ENCODE measurements at places on chromosomes 7 and 10.
A peak's percentile ranks its signal among the peaks of the same experiment; 100 is the strongest.

DNA sequence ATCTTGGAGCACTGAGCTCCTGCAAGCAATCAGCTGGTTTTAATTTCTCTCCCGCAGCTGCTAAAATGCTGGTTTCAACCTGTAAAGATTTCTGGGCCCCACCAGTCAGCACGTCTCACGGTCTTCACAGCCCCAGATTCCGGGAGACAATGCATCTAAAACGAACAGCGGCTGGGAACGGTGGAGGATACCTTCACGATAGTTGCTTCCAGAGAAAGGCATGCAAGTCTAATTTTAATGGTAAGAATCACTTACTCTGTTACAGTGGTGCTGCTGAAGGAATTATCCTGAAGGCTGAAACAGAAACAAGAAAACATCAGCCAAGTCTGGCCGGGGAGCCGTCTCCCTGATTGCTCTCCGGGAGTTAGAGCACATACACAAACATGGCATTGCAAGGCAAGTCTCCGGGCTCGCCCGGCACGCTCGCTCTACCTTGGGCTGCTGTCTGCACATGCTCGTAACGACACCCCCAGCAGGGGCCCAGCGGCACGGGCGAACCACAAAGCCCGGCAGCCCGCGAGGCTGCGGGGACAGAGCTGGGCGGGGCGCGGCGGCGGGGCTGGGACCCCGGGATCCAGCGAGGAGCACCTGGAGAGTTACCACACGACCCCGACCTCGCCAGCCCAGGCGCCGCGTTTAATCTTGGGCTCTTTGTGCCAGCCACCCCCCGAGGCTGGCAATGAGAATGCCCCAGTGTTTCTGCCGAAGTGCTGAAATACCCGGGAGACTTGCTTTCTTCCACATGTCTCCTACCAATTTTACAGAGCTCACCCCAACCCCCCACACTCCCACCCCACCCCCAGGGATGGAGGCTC is at the start of gene FAM13C:
FAM13C (minus strand) TSS at position 406 of the 815 bp plus-strand sequence; CDS start at position 317, 89 bp downstream.
- DNase-seq = no peak

DNA sequence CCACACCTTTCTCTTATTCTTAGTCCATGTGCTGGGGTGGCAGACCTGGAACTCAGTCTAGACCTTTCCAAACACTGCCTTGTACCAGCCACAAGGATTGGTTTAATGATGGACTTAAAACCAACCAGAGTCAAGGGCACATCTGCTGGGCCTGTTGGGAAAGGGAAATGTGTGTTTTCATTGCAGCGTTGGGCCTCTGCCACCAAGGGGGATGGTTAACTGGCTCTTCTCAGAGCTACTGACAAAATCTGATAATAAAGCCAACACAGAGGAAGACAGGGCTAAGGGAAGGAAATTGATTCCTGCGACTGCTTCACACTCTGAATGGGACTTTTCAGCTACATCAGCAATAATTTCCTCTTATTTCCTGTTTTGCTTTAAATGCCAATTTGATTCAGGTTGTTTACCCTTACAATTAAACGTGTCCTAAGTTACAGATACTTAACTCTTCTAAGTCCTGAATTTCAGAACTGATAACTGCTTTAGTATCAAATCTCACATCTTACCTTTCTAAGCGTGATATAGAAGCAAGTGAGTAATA is 68.4 kb upstream of the MALRD1 start:
- no peak for DNase-seq

DNA sequence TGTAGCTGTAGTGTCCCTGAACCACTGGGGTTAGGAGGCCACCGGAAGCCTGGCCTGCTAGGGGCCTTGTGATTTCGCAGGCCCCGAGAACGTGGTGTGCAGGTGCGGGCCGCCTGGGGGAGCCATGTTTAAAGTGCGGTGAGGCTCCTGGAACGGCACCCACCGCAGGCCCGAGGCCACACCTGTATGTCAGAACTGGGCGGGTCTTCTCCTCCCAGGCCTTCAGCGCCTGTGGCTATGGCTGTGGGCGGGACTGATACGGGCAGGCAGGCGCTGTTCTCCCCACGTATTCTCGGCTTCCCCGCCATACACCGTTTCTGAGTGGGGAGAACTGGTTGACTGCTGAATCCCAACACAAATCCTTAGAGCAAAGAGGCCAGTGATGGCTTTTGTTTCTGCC is 74.8 kb downstream of the DNAJB6 start:
- peak; percentile 25 for DNase-seq

GRCh38 chr10:120600871-120601649 is 144.0 kb downstream of the PLPP4 start:
- DNase-seq = no peak

DNA sequence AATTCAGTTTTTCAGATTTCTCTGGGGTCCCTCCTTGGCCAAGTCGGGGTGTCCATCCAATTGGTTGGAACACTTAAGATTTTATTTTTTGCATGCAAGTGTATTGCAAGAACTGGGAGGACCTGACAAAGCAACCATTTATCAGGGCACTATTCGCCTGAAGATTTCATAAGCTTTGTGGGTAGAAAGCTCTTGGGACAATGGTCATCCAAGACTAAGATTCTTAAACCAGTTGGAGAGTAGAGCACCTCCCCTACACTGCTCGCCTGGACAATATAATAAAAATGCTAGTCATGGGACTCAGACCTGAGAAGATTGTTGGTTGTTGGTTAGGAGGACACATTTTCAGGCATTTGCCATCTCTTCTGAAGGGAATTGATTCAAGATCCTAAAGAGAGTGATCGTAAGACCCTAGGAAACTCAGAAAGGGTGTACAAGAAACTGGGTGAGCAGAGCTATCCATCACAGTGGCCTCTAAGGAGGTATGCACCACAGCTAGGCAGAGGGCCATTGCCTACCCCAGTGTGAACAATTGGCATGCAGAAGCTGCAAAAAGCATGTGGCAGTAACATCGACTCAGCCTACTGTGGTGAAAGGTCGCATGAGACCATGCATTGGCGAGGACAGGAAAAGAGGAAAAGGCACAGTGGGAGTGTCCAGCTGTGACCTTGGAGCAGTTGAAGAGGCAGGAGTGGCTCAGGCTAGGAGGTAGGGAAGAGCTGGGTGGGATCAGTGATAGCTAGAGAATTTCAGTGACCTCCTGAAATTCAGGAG is 1235.3 kb upstream of the AUTS2 start:
- DNase-seq = no peak

GRCh38 chr7:87850836-87851593 is 25.1 kb downstream of the SLC25A40 start:
- no peak for DNase-seq

GRCh38 chr10:75303045-75303777 is 67.5 kb upstream of the COMTD1 start:
- DNase-seq = no peak

- DNase-seq = no peak
Observed at GRCh38 chr7:142307246-142307900, 49.5 kb upstream of the PRSS58 start.

DNA sequence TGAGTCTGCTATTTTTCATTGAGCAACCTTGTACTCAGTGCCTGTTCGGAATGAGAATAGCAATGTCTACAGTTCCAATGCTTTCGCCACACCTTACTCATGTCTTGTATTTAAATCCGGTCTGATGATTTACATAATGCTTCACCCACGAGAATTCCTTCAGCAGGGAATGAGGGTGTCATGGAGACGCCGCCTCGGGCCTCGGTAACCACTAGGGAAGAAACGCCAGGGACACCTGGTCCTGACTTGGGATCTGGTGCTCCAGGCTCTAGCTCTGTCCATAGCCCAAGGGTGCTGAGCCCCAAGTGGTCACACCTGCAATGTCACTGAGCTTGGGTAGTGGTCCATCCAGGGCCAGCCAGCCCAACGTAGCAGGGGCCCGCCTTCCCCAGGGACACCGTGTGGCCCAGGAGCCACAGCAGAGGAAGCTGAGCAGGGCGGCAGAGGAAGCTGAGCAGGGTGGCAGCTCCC is 37.4 kb downstream of the PRKAG2 start:
- DNase-seq = no peak

- DNase-seq = peak; percentile 44
Observed at GRCh38 chr10:101120884-101121653, 10.0 kb upstream of the TLX1 start.

- DNase-seq = no peak
Observed at GRCh38 chr10:94983555-94983954, 45.1 kb downstream of the CYP2C9 start.

GRCh38 chr10:8596929-8597472 is 542.5 kb downstream of the GATA3 start:
- DNase-seq = no peak

DNA sequence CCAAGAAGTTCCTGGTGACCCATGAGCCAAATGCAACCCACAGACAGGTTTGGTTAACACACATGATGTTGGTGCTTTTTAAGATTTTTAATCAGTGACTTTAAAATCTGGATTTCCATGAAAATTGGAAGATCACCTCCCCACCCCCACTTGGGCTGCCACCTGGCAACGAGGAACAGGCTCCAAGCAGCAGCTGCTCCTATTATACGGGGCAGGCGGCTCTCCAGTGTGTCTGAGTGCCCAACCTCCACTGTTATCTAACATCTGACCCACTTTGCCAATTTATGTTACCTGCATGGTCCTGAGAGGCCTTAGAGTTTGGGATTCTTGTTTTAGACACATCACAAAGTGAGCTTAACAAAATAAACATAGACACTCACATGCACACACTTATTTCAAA is 56.4 kb downstream of the SGMS1 start:
- no peak for DNase-seq

- DNase-seq = no peak
Observed at GRCh38 chr10:74035303-74035702, 37.4 kb downstream of the VCL start.

DNA sequence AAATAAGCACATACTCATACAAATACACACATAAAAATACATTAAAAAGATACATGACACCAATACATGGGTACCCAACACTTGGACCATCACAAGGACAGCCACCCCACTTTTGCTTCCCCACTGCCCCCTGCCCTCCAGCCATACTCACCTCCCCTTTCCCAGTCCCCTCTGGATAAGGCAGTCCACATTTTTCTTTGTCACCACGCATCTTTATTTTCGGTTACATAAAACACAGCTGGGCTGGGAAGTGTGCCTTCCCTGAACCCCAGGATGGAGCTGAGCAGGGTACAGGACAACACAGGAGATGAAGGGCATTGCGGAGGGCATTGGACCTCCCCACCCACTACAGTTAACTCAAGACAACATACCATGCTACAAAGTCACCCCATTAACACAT is 1.1 kb upstream of the HOXA3 start:
- DNase-seq = no peak

DNA sequence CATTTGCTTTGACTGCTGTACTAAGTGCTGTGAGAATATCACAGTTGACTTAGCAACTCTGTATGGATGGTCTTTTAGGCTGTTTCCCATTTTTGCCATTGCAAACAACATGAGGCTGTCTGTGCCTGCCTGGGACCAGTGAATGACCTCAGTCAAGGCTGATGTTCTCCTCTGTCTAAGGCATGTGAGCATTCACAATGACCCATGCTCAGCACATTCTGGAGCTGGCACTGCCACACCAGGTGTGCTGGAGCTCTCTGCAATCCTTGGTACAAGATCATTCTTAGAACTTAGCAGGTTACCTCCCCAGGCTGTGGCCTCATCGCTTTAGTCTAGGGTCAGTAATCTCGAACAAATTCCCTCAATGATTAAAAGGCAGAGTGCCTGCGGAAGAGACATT is 61.9 kb downstream of the SH3PXD2A start:
- no peak for DNase-seq

DNA sequence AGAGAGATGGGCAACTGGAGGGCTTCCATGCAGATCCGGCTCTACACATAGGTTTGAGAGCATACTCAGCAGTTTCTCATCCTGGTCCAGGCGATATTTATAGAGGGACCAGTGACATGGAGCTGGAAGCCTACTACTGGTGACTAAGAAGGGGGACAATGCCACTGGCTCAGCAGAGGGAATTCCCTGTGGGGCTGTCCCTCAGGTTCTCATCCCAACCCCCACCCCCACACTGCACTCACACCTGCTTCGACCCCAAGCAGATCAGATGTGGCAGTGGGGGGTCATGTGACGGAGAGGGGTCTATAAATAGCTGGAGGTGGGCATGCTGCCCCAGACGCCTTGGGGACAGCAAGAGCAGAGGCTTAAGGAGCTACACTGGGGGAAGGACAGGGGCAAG is at the start of gene CLCN1:
CLCN1 (plus strand) TSS at position 336 of the 400 bp plus-strand sequence. CDS start 102 bp downstream, outside the sequence.
- DNase-seq = no peak

DNA sequence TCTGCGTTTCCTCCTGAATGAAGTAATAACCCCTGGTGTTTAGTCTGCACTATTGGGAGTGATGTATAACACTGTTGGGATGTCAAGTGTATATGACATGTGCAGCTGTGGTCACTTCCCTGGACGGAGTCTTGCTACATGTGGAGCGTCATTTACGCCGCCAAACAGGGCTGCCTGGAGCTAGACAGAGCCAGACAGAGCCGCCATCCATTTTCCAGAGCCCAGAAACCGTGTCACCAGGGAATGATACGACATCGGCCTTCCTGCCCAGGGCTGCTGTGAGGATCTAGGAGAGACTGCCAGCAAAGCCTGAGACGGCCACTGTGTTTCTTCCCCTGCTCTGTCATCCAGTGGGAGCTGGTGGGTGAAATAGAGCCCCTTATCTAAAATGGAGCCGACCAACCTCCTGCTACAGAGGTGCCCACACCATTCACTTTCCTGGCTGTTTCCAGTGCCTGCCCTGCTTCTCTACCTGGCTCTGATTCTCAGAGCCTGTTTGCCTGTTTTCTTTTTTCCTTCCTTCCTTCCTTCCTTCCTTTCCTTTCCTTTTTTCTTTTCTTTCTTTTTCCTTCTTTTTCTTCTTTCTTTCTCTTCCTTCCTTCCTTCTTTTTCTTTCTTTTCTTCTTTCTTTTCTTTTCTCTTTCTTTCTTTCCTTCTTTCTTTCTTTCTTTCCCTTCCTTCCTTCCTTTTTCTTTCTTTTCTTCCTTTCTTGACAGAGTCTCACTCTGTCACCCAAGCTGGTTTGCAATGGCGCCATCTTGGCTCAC is 13.3 kb upstream of the FGFR2 start:
- DNase-seq = no peak

DNA sequence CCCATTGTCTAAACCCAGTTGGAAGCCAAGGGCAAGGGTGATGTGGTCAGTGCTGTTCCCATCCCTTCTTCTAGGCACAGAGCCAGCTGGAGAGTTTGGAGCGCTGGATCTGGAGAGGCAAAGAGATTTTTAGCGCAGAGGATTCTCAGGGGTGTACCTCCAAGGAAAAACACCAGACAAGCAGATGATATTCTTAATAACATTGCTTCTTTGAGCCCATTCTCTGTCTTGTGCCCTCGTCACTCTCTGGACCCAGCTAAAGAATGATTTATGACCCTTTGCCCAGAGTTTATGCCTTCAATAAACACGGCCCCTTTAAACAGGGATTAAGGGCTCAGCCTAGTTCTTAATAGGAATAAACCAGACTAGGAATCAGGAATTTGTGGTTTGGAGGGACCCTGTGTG is 4.7 kb upstream of the HIP1 start:
- no peak for DNase-seq

GRCh38 chr10:95517536-95518454 is 43.4 kb downstream of the SORBS1 start:
- DNase-seq = no peak

GRCh38 chr10:100345570-100346330 is 1.3 kb upstream of the SCD start:
- DNase-seq = no peak
